LHCN-M2 (cell line): ENCODE measurements at places on chromosomes 11 and 22. TPM values are rescaled to one million over a fixed set of nuclear protein-coding genes. Genes with fewer than 3 reads are reported as not detected.
A peak's percentile ranks its signal among the peaks of the same experiment; 100 is the strongest.

DNA sequence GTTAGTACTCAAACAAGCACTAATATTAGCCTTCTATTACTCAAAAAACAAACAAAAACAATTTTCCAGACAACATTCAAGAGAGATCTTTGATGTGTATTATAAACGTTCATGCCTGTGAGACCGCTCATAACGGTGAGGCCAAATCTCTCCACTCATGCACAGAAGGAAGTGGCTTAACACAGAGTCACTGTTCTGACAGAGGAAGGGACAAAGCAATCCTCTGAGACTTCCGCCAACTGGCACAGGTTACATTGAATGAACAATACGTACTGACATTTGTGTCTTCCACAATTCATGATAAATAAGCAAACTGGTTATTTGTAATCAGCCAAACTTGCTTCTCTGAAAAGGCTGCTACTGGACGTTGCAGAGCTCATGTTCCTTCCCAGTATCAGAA lies 30.5 kb downstream of the CHKA start:
- no peak for DNase-seq

GRCh38 chr11:35523861-35524260 lies 1.6 kb downstream of the PAMR1 start:
- no peak for DNase-seq

DNA sequence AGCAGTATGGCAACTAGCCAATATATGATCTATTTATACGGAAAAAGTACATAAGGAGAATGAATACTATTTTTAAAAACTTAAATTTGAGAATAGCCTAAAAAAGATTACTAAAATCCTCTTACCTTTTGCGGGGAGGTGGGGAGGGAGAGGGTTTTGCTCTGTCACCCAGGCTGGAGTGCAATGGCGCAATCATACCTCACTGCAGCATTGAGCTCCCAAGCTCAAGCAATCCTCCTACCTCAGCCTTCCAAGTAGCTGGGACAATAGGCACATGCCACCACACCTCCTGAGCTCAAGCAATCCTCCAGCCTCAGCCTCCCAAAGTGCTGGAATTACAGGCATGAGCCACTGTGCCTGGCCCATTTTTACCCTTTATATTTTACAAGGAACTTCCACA lies 82.0 kb downstream of the TTC28 start:
- DNase-seq, result no peak

GRCh38 chr11:62680825-62681240 lies 2.0 kb upstream of the UBXN1 start:
- DNase-seq, result peak; percentile 87

DNA sequence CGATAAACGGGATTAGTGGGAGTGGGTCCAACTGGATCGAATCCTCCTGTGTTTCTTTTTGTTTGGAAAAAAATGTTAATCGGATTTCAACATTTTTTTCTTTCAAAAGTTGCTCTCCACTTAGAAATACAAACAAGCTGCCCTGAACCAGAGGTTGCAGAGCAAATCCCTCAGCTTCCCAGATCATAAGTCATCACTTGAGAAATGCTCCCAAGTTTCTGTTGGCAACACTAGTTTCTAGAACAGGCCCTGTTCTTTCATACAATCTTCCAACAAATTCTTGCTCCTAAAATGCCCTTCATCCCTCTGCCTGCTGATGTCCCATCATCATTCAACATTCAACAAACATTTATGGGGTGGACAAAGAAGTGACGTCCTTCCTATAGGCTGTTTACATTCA lies 1.3 kb upstream of the MLC1 start:
- no peak for DNase-seq

DNA sequence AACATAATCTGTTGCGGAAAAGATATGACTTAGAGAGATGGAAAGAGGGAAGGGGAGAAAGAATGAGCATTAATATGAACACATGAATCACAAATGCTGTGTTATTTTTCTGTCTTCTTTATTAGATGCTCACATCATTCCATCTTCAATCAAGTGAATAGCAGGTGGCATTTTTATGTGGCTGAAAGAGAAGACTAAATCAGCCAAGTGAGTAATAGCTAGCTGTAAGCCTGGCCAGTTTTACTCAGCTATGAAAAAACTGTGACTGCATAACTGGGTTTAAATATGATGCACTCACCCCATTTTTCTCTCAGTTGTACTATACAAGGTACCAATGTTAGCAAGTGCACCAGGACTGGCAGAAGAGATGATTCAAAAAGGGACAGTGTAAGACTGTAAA lies 571.1 kb downstream of the JRKL start:
- no peak for DNase-seq

GRCh38 chr11:122882189-122882856 lies at the start of gene JHY:
Gene JHY, plus strand, starts transcription at chr11:122882759. Its CDS starts 3,091 bp downstream, at chr11:122885850.
- no peak for DNase-seq

The SYCE3 gene
- not detected in 2 replicates for total RNA-seq

- no peak for DNase-seq
These were observed 65.0 kb downstream of the SLC36A4 start for GRCh38 chr11:93132836-93133235.

- peak; percentile 81 for DNase-seq
These were observed 1.1 kb upstream of the ABTB2 start for GRCh38 chr11:34358728-34359547.

The MYO7A gene
- 0.75 and 1.6 TPM in 2 replicates for total RNA-seq

The ART5 gene
- total RNA-seq, result 0.11 TPM in 1 of 2 replicates, not detected in the other

GRCh38 chr11:17812091-17812864 lies 77.7 kb downstream of the KCNC1 start:
- no peak for DNase-seq

DNA sequence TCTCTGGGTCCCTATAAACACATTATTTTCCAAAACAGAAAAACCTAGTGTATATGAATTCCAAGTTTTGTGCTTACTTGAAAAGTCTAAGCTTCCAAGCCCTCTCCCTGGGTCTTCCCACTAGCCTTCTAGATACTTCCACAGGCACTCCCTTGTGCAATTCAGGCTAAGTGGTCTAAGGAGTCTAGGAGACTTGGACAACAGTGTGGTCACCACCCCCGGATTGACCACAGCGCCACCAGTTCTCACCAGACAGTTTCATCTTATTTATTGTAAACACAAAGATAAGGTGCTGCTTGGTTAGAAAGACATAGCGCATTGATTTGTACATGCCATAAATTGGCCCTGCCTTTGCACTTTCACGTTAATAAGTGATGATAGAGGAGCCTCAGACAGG lies 623.9 kb downstream of the OPCML start:
- no peak for DNase-seq

DNA sequence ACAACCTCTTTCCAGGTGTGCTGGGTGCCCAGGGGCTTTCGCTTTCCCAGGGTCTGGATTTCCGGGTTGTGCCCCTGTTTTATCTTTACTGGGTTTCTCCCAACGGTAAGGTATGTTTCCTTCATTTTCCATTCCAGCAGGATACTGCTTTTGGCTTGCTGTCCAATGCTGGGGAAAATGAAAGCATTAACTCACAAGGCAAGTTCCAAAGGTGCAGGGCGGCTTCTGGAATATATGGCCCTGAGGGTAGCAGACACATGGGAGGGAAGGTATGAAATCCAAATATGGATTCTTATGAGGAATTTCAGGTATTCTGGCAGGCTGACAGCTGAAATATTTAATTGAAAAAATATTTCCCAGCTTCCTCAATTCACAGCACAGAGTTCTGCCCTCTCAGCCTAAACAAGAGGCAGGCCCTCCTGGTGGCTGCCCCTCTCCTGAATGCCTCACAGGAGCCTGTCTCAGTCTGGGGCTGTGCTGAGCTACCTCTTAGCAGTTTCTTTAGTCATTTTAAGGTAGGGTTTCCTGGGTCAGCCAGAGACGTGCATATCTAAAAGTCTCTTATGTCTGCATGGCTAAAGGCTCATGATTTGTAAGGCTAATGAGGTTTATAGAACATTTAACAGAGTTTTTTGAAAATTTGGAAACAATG lies 318.6 kb upstream of the B3GAT1 start:
- DNase-seq, result no peak

- no peak for DNase-seq
These were observed 9.8 kb upstream of the SEPTIN5 start for GRCh38 chr22:19704355-19705015.

GRCh38 chr11:23856654-23857053 lies 640.2 kb upstream of the LUZP2 start:
- DNase-seq, result peak; percentile 31

DNA sequence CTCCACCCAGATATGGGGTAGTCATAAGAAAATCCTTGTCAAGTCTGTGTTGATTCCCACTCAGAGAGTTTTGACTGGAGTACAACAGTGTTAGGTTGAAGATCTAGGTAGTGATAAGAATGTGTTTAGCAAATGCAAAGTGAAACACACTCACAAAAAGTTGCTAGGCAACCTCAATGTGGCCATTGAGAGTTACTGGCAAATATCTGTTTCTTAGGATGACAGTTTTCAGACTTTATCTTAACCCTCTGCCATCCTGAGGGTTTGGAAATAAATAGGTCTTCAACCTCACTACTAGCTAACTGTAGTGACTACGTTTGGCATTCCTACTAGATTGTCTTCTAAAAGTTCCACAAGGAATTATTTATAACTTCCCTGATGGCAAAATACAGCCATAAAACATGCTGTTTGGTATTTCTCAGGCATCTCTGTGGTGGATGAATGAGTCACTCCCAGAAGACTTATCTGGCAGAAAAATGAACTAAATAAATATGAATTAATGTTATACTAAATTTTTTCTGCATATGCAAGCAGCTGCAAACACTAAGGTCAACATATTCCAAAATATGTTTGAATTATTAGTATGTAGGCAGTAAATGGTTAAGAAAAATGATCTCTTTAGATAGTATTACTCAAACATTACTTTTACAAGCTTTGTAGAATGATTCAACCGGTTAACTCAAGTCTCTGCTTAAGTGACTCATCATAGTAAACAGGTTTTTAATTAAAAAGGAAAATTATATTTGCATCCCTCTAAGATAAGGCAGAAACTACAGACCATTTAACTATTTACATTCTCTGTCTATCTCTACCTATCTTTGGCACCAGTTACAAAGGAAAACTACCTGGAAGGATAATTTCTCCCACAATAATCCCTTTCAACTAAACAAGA lies 17.1 kb upstream of the SYTL2 start:
- peak; percentile 93 for DNase-seq

DNA sequence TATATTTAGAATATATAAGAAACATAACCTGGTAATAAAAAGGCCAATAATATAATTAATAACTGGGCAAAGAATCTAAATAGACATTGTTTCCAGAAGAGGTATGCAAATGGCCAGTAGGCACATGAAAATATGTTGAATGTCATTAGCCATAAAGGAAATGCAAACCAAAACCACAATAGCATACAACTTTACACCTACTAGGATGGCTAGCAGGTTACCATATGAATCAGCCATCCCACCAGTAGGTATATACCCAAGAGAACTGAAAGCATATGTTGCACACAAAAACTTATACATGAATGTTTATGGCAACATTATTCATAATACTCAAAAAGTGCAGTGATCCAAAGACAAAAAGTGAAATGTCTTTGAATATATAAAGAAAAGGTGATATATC lies 2.7 kb upstream of the OR2D2 start:
- DNase-seq, result no peak

GRCh38 chr11:35260342-35260985 lies 121.5 kb downstream of the CD44 start:
- DNase-seq, result peak; percentile 86

- no peak for DNase-seq
These were observed 54.6 kb downstream of the HSD17B12 start for GRCh38 chr11:43735115-43735514.

The AQP11 gene
- total RNA-seq, result 3.5 and 3.7 TPM in 2 replicates

The CRYBB3 gene
- not detected in 2 replicates for total RNA-seq

The SCGB1C1 gene
- not detected in 2 replicates for total RNA-seq

The HBD gene
- not detected in 2 replicates for total RNA-seq

The OR2D2 gene
- not detected in 2 replicates for total RNA-seq

GRCh38 chr11:8807544-8808225 lies 103.3 kb upstream of the AKIP1 start:
- peak; percentile 99 for DNase-seq

DNA sequence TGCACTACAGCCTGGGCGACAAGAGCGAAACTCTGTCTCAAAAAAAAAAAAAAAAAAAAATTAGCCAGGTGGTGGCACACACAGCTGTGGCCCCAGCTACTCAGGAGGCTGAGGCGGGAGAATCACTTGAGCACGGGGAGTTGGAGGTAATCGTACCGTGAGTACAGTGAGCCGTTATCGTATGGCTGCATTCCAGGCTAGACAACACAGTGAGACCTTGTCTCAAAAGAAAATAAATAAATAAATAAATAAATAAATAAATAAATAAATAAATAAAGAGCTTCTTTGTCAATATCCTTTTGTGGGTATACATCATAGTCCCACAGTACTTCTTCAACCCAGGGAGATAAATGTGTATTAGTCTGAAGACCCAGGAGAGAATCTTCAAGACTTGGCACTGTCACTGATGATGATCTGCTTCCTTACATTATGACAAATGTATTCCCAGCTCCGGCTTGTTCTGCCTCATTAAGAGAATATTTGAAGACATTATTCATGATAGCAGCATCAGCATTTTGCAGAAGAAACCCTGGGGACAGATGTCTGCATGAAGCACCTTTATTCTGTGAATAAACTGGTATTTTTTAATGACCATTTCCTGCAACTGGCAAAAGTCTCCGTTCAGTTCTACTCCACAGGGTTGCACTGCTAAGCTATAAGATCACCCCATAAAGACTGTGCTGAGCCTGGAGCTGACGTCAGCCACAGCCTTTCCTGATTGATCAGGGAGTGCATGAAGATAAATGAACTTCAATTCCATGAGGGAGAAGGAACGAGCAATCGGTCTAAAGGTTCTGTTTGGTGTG lies 1.6 kb upstream of the ACY3 start:
- no peak for DNase-seq

The C1QTNF4 gene
- total RNA-seq, result 0.19 TPM in 1 of 2 replicates, not detected in the other

The TRPM5 gene
- total RNA-seq, result not detected in 2 replicates

DNA sequence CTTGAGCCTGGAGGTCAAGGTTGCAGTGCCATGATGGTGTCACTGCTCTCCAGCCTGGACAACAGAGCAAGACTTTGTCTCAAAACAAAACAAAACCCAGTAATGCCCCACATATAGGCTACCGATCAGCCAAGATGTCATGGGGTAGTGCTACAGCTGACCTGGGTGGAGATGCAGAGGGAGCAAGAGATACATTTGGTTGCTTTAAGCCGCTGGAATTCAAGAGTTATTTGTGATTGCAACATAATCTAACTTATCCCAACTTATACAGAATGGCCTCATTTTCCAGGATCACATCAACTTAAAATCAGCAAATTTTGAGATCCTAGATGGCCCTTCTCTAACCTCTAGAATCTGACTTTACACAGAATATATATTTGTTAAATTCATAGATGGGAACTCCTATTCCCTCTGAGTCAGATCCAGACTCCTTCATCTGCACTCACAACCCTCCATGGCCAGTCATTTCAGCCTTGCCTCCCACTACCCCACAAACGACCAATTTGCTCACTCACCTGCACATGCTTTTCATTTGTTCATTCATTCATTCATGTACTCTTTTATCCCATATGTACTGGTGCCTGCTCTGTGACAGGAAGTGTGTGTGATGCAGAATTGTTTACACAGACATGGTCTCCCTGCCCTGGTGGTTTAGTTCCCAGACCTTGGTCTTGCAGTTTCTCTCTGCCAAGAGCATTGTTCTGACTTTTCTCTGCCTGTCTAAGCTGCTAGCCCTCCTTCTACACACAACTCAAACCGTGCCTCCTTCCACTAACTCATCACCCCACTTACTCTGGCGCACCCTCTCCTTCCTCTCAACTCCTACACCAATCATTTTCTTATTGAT lies 24.1 kb upstream of the APLNR start:
- DNase-seq, result no peak
